Uterus (tissue), 4 donors: ENCODE measurements at places on chromosomes 11 and 22. TPM values are rescaled to one million over a fixed set of nuclear protein-coding genes. Genes with fewer than 3 reads are reported as not detected.

- DNase-seq = no peak
These were observed 168.2 kb downstream of the COMMD9 start for GRCh38 chr11:36121054-36121453.

DNA sequence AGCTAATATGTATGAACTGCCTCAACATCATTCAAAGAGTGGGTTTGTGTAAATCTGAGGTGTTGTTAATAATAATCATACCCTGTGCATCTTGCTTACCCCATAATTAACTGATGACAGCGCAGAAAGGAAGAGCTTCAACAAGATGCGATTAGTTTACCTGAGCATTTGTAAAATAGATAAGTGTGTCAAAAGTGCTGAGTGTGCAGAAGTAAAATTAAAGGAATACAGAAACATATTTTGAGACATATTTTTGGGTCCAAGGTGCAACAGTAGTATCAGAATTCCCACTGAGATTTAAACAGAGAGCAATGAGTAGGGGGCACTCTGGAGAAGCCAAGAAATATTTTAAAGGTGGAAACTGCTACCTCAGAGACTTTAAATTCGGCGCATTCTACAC lies 6.1 kb downstream of the BLID start:
- no peak for DNase-seq

- no peak for DNase-seq
These were observed 20.3 kb upstream of the TNRC6B start for GRCh38 chr22:40157330-40157945.

GRCh38 chr11:84906995-84907394 lies 720.1 kb downstream of the DLG2 start:
- no peak for DNase-seq

DNA sequence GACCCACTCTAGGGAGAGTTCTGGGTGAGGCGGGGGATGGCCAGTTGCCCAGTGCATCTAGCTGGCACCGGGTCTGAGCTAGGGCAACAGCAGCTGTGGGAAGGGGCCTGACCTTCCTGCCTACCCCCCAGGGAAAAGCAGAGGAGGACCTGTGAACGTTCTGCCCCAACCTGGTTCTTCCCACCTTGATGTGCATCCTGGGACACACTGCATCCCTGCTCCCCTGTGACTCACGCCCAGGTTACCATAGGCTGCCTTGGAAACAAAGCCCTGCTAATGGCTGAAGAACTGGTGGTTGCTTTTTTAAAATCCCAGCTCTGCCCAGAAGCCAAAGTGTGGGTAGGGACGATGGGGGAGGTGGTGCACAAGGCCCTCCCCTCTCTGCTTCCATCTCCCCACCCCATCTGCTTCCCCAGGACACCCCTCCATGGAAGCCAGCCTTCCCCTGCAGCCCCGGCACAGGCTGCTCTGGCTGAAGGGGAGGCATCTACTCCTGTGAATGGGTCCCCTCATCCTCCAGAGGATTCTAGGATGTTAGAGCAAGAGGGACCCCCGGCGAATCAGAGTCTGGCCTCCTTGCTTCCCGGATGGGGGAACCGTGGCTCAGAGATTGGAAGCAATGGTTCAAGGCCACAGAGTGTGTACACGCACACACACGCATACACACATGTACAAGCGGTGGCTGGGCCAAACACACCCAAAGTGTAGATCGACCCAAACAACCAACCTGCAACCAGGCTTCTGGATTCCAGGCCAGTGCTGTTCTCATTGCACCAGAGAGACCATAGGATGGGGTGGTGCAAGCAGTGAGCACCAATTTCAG lies 7.6 kb upstream of the C11orf96 start:
- peak; percentile 9 for DNase-seq

DNA sequence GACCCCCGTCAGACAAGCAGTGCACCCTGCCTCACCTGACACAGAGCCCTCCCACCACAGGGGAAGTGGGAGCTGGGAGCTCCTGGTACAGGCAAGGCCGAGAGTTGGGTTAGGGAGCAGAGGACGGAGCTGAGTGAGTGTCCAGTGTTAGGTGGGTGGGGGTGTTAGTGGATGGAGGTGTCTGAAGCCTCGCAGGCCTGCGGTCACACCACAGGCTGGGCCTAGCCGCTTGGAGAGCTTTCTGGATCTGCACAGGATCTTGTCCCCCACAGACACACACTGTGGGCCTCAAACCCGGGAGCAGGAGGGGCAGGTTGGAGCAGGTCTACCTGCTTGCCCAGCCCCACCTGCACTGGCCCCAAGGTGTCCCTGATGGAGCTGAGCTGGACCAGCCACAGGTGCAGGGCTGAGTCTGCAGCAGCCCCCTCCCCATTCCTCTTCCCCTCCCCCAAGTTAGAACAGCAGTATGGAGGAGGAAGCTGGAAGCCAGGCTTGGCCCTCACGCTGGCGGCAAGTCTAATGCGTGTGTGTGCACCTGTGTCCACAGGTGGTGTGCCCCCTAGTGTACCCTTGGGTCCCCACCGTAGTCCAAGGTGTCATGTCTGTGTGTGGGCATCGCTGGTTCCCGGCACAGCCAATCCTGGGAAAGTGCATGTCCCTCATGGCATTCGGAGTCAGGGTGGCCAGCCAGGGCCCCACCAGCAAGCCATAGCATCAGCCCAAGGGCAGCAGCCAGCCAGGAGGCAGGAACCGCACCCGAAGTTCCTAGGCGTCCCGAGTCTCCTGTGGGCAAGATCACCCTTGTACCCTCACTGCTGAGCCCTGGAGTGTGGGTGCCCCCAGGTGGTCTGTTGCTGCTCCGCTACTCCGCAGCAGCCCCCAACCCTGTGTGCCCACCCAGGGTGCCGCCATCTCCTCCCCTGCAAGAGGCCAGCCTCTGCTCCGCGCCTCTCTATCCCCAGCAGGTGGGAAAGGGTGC lies 2.0 kb upstream of the GATD1 start:
- no peak for DNase-seq

GRCh38 chr11:86431258-86431657 lies 56.6 kb downstream of the CCDC81 start:
- no peak for DNase-seq

DNA sequence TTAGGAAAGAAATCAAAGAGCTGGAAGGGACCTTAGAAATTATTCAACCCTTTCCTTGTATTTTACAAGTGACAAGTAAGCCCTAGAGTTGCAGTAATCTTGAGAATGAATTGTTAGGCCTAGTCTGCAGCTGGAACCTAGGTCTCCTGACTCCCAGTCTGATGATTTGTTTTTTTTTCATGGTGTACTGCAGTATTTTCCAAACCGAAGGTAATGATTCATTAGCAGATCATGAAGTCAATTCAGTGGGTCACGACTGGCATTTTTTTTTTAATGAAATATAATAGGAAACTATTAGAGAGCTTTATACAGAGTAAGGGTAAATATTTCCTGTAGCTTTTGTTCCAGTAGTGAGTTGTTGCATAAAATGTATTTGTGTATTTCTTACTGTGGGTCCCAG lies 42.8 kb downstream of the EXT2 start:
- no peak for DNase-seq

DNA sequence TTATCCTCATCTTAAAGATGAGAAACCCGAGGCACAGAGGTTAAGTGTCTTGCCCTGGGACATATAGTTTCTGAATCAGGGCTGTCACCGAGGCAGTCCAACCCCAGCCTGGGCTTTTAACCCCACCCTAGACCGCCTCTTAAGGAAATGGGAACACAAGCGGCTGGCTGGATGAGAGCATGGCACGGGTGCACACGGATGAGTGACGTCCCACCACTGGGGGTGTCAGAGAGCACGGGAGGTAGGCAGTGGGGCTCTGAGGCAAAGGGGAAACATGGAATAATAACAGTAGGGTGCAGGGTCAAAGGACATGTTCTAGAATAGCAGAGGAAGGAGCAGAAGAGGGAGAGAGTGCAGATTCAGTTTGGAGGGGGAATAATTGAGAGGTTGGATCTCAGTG lies 22.3 kb downstream of the PPFIBP2 start:
- DNase-seq = no peak

- DNase-seq = no peak
These were observed 784.6 kb upstream of the ANO3 start for GRCh38 chr11:25547292-25547691.

DNA sequence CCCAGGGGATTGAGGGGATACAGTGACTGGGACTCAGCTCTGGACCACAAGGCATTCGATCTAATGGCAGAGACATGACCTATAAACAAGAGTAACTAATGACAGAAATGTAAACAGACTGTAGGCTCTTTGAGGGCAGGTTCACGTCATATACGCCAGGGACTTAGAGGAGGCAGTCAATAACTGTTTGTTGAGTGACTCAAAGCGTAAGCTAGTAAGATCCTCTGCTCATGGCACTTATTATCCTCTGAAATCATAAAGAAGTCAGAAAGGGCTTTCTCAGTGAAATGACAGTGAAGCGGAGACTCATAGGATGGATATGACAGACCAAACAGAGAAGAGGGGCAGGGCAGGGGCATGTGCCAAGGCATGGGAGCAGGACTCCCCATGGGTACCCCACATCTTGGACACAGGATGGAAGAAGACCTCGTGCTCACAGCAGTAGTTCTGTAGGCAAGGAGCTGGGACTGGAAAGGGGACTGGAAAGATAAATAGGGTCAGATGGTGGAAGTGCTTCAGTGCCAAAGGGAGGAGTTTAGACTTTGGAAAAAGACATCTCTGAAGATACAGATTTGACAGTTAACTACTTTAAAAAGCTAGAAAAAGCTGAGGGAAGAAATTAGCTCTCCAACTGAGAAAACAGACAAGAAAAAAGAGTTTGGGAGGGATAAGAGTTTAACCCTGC lies 72.7 kb downstream of the SLC1A2 start:
- DNase-seq = no peak

DNA sequence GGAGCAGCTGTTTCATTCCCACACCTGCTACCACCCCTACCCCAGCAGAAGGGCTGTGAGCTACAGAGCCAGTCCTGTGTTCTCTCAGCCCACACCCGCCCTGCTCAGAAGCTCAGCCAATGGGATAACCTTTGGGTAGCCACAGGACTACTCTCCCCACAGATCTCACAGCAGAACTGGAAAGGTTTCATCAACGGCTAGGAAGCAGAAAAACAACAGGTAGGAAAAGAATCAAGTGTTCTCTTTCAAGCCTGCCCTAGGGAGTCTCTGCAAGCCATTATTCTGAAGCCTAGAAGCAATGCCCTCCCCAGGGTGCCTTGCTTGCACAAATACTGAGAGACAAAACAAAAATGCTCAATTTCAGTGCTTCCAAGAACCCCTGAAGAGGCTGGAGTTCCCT lies 77.2 kb downstream of the TMPRSS5 start:
- DNase-seq = no peak

DNA sequence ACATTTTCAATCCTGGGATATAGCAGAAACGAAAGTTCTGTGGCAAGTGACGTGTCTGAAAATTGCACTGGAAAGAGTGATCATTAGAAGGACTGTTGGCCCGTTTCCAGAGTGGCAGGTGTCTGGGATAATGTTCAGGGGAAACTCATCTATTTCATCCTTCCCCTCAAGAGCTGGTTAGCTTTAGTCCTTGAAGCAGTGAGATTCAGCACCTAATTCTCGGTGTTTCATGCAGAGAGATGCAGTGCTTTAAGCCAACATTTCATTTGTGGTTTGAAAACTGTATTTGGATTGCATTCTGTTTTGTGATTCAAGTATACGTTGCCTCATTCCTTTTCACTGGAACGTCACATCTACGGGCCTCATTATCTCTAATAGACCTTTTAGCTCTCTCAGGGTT lies 205.0 kb upstream of the RAG2 start:
- no peak for DNase-seq

GRCh38 chr11:69700278-69701140 lies 3.3 kb downstream of the FGF19 start:
- DNase-seq = no peak

DNA sequence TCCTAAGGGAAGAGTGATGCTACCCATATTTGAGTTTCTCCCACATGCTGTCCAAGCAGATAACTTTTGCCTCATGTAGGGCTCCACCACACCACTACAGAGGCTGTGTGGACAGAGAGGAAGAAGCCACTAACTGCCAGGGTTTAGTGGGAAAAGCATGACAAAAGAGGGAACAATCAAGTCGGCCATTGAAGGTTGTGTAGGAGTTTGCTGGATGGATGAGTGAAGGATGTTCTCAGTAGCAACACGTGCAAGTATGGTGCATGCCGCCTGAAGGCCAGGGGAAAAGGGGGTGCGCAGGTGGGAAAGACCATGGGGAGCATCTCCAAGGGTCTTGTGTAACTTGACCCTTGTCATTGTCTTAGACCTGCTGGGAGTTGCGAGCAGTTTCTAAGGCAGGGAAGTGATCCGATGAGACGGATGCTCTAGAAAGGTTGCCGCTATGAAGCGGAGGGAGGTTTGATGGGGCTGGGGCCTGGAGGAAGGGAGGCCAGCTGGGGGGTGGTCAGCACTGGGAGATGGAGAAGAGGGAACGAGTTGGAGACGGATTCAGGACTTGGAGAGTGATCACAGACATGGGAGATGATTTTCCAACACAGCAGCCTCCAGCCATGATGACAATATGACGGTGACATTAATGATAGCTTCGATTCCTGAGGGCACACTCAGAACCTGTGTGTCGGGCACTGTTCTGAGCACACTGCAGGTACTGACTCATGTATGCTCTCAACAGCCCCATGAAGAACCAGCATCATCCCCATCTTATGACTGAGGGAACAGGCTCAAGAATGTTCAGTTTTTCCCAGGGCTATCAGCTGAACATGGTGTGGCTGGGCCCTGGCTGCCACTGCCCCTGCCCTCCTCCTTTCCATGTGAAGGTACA lies 53.7 kb downstream of the CD6 start:
- no peak for DNase-seq

GRCh38 chr22:17035246-17035645 lies 27.2 kb upstream of the GAB4 start:
- no peak for DNase-seq

DNA sequence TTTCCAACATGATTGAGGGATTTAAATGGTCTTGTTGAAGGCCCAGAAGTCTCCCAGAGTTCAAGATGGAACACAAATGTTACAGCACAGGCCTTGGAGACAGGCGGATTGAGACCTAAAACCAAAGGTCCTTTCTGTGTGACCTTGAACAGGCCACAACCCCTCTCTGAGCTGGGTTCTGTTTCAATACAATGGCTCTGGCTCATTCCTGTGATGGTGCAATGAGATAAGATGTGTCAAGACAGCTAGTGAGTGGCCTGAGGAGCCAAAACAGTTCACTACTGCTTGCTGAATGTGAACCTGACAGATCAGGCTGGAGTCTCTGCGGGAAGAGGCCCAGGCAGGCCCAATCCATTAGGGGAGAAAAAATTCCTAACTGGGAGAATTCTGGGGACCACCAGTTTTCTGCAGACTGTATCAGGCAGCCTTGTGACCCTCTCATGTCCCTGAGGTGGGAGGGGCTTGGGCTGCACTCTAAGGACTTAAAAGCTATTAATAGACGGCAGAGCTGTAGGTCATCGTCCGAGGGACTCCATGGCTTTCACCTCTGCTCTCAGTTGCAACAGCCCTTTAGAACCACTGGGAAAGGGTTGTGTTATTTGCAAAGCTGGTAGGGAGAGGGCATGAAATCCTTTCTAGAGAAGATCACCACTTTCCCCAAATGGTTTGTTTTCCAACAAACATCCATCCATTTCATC lies 126.1 kb upstream of the TEAD1 start:
- no peak for DNase-seq

GRCh38 chr22:31104869-31105268 lies 2.5 kb downstream of the SELENOM start:
- DNase-seq = peak; percentile 65

Gene IGLL1
- 0.48 TPM for total RNA-seq

Gene ST14
- 3.8 TPM for total RNA-seq

Gene SGSM1
- total RNA-seq = 4.9 TPM
